NCI-H446 (cell line): ENCODE measurements at places on chromosomes 11 and 22.

DNA sequence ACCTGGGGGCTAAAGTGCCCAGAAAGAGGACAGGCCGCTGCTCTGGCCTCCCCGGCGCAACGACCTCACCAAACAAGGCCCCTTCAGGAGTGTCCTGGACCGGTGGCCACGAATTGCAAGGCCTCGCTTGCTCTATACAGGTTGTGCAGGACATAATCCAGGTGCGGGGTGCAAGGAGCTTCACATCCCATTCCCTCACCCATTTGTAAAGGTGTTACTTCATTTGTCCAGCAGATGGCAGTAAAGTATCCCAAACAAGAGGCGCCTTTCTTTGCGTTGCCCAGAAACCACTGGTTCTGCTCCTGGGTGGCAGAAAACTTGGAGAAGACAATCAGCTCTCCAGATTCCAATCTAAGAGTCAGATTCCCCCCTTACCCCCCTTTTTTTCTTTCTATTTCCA, 35.9 kb upstream of the PRDM11 start:
- DNase-seq: peak; percentile 63

GRCh38 chr11:26193694-26194365, 138.1 kb upstream of the ANO3 start:
- no peak for DNase-seq

- no peak for DNase-seq
These were observed 45.0 kb downstream of the SMCO4 start for GRCh38 chr11:93498161-93498560.

DNA sequence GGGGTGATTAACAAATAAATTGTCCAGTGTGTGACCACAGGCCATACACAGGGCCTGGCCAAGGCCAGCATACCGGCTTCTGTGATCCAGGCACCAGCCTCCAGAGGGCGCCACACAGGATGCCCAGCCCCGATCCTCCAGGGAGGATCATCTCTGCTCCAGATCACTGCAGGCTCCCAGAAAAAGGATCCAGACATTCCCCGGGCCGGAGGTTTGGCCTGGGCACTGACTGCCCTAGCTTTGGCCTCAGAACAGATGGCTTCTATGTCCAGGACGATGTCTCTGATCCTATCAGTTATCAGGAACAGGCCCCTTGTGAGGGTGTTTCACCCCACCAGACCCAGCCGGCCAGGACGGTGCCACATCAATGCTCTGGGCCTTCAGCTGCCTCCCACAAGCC, 74.5 kb upstream of the LMO1 start:
- DNase-seq: peak; percentile 47

DNA sequence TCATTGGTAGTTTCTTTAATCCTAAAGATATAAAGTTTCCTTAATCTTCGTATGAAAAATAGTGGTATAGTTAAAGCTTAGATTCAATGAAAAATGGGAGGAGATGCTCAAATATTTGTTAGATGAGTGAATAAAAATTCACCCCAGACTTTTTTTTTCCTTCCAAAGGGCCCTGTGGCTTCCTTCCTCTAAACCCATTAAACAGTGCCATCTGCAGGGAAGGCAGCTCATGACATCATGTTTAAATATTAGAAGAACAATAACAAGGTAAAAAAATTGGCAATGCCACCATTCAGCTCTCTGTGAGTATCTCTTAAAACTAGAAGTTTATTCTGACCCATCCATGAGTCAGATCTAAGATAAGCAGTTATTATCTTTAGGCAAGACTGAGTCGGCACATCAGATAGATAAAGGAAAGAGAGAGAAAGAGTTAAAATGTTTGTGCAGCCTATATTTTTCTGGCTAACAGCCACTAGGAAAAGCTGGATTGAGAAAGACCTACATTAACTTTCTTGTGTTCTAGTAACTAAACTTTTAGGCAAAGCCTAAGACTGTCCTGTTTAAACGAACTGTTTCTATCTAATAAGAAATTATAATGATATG, 19.1 kb upstream of the OOSP1 start:
- peak; percentile 8 for DNase-seq

DNA sequence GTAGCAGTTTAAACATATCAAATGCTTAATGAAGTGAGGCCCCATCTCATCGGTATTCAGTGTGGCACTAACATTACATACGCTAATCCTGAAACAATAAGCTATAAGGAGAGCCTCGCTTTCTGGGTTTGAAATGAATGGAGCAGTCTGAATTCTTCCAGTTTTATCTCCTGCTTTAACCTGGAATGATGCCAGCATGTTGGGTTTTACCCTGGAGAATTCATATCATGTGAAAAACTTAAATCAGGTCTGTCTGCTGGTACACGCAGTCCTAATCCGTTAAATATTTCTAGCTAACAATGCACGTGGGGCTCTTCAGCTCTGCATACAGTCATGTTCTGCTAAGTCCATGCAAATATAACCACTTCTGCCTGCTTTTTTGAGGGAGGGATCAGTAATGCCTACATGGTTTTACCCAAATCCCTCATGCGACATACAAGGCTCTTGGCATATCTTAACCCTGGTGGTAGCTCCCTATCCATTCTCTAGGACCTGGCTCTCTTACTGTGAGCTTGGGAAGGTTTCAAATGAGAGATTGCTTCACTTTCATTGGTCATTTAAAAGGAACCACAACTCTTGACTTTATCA, 92.7 kb downstream of the COMMD9 start:
- no peak for DNase-seq

DNA sequence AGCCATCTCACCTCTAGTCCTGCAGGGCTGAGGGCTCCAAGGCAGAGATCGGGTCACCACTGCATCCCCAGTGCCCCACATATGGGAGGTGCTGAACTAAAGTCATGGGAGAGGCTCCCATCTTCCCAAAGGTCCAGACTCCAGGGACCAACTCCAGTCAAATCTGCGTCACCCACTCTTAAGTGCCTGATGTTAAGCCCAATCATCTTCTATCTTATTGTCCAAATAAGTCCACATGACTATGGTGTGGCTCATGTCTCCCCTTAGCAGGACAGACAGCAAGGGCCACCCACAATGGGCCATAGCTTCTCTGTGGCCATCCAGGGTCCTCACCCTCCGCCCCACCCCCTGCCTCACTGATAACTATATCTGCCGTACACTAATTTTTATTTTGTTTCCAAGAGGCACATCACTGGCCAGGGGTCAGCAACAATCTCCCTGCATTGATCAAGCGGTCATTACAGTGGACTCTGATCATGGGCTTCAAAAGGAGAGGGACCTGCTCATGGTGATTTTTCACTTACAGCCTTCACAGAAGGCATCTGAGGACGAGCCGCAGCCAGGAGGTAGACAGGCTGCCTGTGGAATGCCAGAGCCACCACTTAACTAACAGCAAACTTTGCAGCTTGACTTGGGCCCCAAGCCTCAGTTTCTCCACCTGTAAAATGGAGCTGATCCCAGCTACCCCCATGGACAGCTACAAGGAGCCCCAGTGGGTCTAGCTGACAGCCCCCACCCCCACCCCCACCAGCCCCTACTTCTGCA, 23.3 kb downstream of the MYH9 start:
- no peak for DNase-seq

GRCh38 chr22:41976961-41977566, 7.8 kb downstream of the SEPTIN3 start:
- no peak for DNase-seq

DNA sequence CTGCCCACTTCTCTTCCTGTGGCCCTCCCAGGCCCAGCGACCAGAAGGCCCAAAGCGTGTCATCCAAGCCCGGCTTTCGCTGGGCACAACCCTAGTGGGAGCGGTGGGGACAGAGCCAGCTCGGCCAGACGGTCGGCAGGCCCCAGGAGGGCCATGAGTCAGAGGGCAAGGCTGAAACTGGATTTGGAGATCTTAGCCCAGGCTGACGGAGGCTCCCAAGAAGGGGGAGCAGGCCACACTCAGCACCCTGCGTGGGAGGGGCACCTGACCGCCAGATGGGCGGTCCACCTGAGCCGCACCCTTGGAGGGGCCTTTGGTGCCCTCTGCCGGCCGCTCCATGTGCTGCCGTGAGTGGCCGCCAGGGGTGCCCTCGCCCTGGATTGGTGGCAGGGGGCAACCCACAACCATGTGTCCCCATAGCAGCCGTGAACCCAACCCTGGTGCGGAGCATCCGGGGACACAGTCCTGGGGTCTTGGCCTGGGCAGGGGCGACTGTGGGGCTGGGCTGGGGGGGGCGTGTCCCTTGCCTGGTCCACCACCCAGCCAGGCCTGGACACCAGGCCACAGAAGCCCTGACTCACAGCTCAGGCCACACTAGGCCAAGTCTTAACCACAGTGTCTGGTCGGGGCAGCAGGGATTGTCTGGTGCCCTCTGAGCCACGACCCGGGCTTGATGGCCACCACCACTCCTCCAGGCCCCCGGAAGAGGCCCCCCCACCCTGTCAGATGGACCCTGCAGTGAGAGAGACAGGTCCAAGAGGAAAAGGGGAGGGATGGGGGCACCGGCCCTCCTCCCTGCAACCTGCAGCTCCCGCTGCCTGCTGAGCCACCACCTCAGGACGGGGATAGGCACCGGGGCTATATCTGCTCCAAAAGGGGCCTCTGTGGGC, 19.2 kb upstream of the TALDO1 start:
- no peak for DNase-seq

DNA sequence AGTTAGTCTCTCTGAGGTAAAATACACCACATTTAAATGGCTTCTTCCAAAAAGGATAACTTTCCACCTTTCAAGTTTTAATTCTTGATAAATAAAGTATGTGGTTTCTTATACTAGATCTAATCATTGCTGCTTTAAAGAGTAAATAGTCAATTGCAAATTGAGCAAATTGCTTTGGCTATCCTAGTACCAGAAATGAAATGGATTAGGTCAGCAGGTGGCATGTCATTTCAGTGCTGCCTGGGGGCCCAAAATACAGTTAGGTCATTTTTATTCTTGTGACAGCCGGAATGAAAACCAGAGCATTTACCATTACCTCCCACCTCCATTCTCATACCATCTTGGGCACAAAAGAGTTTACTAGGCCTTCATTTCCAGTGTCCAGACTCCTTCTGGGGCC, 70.2 kb downstream of the PHF21A start:
- no peak for DNase-seq

GRCh38 chr11:46367244-46367915, 14.1 kb upstream of the MDK start:
- DNase-seq: no peak

DNA sequence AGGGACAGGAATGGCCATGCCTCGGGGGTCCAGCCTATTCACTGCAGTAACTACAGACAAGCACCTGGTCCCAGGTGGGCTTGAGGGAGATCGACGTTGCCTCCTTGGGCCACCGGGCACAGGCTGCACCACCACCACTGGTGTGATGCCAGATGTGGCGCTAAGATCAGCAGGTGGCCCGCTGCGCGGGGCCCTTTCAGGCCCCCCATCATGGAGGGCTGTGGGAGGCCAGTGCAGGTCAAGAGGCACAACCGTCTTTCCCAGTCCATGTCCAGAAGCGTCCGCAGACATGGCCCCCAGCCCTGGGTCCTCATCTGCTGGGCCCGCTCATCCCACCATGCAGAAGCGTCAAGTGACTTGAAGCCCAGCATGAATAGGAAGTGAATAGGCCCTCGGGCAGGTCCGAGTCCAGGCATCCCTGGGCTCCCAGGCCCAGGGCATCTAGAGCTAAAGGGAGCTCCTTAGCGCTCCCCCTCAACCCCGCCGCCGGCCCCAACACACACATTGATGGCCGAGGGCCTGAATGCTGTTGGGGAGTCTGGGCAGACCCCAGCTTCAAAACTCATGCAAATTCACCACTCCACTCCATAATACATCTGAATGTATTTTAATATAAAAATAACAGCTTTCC, 18.3 kb downstream of the FADS3 start:
- DNase-seq: no peak

DNA sequence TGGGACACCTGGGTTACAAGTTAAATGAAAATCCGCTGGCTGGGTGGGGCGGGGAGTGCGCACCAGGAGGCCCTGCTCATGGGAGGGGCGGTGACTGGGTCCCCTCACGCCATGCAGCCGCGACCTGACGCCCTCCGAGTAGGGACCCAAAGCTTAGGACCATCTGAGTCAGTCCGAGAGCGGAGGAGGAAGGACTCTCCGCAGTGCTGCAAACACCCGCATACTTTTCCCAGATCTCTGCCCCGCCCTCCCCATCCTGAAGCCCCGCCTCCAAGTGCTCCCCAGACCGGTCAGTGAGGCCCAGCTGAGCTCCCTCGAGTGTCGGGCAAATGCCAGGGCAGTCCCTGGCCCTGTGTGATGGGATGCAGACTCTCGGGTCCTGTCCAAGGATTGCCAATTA, 6.6 kb upstream of the FLI1 start:
- no peak for DNase-seq

DNA sequence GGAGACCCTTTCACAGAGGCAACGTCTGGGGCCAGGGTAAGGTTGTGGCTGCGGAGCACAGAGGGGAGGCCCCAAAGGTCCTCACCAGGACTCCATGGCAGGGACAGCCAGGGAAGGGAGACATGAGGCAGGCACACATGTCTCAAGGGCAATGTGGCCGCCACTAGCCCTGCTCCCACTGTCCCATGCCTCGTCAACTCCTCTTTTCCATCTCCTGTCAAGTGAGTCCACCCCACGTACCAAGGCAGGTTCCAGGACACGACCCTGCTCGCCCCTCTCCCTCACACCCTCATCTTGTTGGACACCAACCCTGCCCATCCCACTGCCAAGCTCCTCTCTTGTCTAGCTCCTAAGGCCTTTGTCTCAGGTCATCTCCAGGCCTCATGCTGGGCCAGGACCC, 73.2 kb downstream of the RRM1 start:
- no peak for DNase-seq

GRCh38 chr11:57332694-57333440, 2.8 kb downstream of the SSRP1 start:
- DNase-seq: no peak

DNA sequence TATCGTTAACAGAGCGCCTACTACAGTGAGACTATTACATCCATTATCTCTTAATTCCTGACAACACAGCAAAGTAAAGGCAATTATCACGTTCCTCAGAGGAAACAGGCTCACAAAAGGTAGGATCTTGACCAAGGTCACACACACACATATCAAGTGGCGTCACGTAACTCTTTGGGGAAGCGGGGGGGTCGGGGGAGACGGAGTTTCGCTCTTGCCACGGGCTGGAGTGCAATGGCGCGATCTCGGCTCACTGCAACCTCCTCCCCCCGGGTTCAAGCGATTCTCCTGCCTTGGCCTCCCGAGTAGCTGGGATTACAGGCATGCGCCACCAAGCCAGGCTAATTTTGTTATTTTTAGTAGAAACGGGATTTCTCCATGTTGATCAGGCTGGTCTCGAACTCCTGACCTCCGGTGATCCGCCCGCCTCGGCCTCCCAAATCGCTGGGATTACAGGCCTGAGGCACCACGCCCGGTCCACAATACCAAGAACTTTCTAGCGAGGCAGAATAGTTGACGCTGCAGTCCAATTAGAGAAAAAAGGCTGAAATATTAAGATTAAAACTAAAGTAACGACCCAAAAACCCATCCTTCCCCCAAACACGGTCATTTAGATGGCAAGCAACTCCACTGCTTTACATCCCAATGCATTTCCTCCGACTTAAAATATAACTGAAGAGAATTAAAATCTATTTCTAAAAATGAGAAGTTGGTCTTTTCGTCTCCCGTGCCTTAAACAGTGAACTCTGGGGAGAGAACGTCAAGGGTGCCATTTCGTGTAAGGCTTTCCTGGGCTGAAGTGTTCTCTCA, 1.2 kb downstream of the DDX17 start:
- no peak for DNase-seq

- DNase-seq: no peak
These were observed 13.6 kb upstream of the ABCC8 start for GRCh38 chr11:17490232-17490631.

- no peak for DNase-seq
These were observed 15.1 kb downstream of the DGCR2 start for GRCh38 chr22:19106886-19107729.

GRCh38 chr11:23284631-23285030, 424.4 kb upstream of the CCDC179 start:
- no peak for DNase-seq
